WTC11 (cell line): ENCODE measurements at places on chromosomes 13 and 19. TPM values are rescaled to one million over a fixed set of nuclear protein-coding genes. Genes with fewer than 3 reads are reported as not detected.

OR4F17 gene
- 0.22 to 0.25 TPM in 2 of 3 replicates, not detected in the other for total RNA-seq

CYP2A7 gene
- total RNA-seq = 0.21 TPM in 1 of 3 replicates, not detected in the others

GRCh38 chr13:111666164-111666776 lies 345.8 kb downstream of the TEX29 start:
- no peaks in the 10 kb centered on the region for H3K36me3 ChIP-seq
- H3K27ac ChIP-seq = no peak overlapping the region
- 0 out of 2 replicates have a peak, but pooled peaks cover 4% of the 10 kb centered on the region for H3K4me1 ChIP-seq

- peak; percentile 65 for DNase-seq
- no peaks in the 10 kb centered on the region for H3K36me3 ChIP-seq
- H3K27ac ChIP-seq = no peak overlapping the region
- peaks cover 27% of the 10 kb centered on the region for H3K4me1 ChIP-seq
- H3K27me3 ChIP-seq = peaks cover 9% of the 10 kb centered on the region; the same call in 1 of the 2 replicates
Measured at GRCh38 chr13:28058866-28059613, 41.3 kb downstream of the FLT3 start.

- peak overlapping the region; percentile 91; the same call in 1 of the 2 replicates for H3K27ac ChIP-seq
- H3K4me1 ChIP-seq = peaks cover 19% of the 10 kb centered on the region
- H3K27me3 ChIP-seq = no peaks in the 10 kb centered on the region
- H3K4me3 ChIP-seq = no peak overlapping the region
Measured at GRCh38 chr13:114063545-114064449, 68.6 kb downstream of the RASA3 start.

GRCh38 chr19:34171539-34171876 lies 796 bp upstream of the LSM14A start:
- peak overlapping the region; percentile 97 for H3K4me3 ChIP-seq
- H3K27me3 ChIP-seq = peaks cover 3% of the 10 kb centered on the region; the same call in 1 of the 2 replicates
- peak overlapping the region; percentile 98 for H3K27ac ChIP-seq
- peaks cover 29% of the 10 kb centered on the region for H3K4me1 ChIP-seq

DNA sequence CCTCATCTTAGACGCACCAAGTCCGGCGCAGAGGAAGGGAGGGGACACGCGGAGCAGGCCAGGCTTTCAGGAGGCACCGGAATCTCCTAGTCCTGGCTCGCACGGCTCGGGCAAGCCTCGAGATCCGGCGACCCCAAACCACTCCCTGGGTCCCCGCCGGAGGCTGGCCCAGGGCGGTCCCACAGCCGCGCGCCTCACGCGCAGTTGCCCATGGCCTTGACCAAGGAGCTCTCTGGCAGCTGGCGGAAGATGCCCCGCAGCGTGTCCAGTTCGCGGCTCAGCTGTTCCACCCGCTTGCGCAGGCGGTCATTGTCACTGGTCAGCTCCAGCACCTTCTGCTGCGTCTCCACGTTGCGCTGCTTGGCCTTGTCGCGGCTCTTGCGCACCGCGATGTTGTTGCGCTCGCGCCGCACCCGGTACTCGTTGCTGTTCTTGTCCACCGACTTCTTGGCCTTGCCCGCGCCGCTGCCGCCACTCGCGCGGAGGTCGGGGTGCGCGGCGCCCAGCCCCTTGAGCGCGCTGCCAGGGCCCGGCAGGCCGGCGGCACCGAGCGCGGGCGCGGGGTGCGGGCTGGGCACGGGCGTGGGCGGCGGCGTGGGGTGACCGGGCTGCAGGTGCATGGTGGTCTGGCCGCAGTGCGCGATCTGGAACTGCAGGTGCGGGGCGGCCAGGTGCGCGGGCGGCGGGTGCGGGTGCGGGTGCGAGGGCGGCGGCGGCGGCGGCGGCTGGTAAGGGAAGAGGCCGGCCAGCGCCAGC lies 1.0 kb downstream of the CEBPA start:
- peaks cover 30% of the 10 kb centered on the region for H3K4me1 ChIP-seq
- peak overlapping the region; percentile 68 for H3K4me3 ChIP-seq
- DNase-seq = peak; percentile 52
- no peak overlapping the region for H3K27ac ChIP-seq
- peaks cover 41% of the 10 kb centered on the region for H3K27me3 ChIP-seq

GRCh38 chr19:10881403-10882107 lies 10.2 kb downstream of the CARM1 start:
- H3K4me3 ChIP-seq = peak overlapping the region; percentile 53
- no peaks in the 10 kb centered on the region for H3K27me3 ChIP-seq
- peak; percentile 50 for DNase-seq
